ENCODE measurements at places on chromosomes 2 and 18.

DNA sequence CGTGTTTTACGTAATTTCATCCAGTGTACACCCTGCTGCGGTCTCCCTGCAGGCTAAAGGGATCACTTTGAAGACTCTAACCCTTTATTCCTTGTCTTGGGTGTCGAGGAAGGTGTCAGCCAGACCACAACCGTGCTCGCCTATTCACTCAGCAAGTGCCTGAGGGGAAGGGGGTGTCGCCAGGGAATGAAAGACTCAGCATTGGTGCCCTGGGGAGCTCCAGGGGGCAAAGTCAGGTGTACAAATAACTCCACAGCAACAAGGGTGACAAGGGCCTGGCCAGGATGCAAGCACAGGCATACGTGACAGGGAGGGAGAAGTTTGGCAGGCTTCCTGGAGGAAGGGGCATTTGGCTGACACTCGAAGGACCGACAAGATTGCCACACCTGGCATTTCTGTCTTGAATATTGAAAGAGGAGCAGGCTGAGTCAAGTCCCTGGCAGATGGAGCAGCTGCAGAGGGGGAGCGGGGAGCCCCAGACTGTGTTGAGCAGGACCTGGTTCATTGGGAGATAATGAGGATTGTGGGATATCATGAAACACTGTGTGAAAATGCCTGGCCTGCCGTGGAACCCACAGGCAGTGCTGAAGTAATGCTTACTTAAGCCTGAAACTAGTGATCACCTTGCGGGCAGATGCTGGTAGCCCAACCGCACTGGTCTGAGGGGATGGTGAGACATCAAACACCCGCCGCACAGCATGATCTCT is 93.9 kb downstream of the RHOB start:
- DNase-seq: no peak

GRCh38 chr18:36786686-36787085 is 42.1 kb downstream of the TPGS2 start:
- DNase-seq: peak; percentile 84

- DNase-seq: no peak
Measured at GRCh38 chr18:50748243-50749229, 71.3 kb downstream of the MRO start.

DNA sequence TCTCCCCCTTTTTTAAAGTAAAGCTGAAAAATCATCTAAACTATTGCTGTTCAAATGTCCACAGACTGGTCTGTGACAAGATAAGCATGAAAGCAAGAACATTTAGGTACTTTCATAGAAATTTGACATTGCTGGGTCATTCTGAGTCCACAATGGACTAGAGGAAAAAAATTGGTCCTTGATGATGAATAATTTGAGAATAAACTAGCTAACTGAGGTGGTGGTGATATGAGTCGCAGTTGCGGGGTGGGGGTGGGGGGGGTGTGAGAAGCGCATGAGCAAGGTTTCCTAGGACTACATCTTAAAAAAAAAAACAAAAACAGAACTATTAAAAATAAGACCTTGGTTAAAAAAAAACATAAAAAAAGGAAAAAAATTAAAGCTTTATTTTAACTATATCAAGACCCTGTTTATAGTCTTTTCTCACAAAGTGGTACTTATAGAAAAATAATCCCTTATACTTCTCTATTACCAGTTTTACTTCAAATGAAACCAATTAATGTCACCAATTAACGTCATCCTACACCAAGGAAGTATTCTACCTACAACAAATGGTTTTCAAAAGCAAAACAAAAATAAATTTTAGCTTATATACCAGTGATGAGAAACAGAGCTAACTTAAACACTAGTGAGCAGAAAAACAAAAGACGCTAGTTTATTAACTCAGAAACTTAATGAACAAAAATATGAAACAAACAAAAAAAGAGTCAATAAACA is 88.1 kb downstream of the ASXL2 start:
- no peak for DNase-seq

DNA sequence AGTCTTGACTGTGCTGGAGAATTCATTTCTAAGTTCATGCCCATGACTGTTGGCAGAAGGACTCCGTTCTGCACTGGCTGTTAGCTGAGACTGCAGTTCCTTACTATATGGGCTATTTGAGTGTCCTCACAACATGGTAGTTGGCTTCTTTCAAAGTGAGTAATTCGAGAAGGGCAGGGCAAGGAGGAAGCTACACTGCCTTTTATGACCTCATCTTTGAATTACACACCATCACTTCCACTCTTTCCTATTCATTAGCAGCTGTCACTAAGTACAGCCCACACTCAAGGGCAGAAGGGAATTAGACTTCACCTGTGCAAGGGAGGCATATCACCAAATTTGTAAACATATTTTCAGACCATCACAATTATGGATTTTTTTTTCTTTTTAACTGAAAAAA is 55.9 kb upstream of the EPAS1 start:
- DNase-seq: no peak

Measured in fibroblast of skin of abdomen (primary cell).